NCI-H1436 (cell line): ENCODE measurements at places on chromosomes 2 and 18.

GRCh38 chr2:103327966-103328365 is 566.1 kb downstream of the TMEM182 start:
- DNase-seq = no peak

DNA sequence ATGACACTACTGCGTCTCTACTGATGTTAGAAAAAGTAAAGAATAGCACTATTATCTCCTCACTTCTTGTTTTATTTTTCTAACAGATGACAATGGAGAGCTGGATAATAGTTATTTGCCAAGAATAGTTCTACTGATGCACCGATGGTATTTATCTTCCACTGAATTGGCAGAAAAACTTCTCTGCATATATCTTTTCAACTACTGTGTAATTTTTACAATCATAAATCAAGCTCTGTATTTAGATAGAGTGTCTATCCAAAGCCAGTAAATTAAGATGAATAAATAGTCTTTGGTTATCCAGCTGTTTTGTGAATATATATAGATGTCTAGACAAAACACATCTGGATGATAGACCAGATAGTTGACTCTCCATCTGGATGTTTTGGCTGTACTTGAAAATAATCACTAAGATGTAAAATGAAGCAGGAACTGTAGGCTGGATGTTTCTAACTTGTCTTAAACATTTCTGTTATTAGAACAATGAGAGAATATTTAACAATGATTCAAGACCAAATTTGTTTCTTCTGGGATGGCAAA is 40.1 kb downstream of the RASGRP3 start:
- no peak for DNase-seq

DNA sequence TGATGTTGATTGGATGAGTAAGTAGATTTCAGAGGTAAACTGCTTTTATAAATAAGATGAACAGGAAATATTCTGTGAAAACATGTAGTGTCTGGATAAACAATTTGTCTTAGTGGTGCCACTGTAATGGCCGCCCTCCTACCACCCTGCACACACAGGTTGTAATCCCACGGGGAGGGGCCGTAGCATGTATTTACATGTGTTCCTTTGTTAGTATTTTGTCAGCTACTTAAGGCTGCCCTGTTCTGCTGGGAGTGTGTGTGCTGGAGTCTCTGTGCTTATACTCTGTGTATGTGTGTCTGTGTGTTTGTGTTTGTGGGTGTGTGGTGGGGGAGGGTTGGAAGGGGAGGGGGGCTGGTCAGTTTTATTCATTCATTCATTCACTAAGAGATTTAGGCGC is 5.1 kb downstream of the TSHZ1 start:
- DNase-seq = peak; percentile 64

DNA sequence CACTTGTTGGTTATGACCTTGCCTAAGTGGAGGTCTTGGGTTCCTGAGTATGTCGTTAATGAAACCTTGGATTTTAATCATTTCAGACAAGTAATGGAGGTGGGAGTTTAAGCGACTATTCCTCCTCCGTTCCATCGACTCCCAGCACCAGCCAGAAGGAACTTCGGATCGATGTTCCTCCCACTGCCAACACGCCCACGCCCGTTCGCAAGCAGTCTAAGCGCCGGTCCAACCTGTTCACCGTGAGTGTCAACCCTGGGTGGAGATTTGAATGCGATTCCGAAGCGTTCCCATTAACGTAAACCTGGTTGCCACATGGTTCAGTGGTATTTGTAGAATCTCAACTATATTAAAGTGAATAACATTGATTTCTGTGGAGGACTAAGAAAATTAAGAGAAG is 305.4 kb downstream of the AGAP1 start:
- no peak for DNase-seq

GRCh38 chr2:98857001-98857400 is 79.0 kb downstream of the CRACDL start:
- DNase-seq = no peak

DNA sequence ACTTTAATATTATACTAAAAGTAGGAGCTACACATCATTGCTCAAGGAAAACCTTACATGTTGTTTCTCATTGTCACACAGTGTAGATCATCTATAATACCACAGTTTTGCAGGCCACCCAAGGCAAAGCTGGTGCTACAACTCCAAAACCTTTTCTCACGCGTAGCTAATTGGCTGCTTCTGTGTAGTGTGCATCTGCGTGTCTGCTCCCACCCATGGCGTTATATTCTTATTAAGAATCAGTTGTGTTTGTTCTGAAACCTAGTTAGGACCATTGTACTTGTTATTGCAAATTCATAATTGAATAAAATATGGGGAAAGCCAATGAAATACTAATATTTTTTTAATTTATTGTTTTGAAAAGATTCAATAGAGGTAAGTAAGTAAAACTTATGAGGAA is 83.9 kb downstream of the RBM43 start:
- DNase-seq = no peak
